Tibial nerve (tissue), 4 donors: ENCODE measurements at places on chromosomes 6 and 20. TPM values are rescaled to one million over a fixed set of nuclear protein-coding genes. Genes with fewer than 3 reads are reported as not detected.
A peak's percentile ranks its signal among the peaks of the same experiment; 100 is the strongest.

- H3K27me3 ChIP-seq, result no peaks in the 10 kb centered on the region
- H3K27ac ChIP-seq, result no peak overlapping the region
- H3K4me3 ChIP-seq, result no peak overlapping the region
- peaks cover 8% of the 10 kb centered on the region for H3K36me3 ChIP-seq
- no peak for DNase-seq
- H3K4me1 ChIP-seq, result no peaks in the 10 kb centered on the region
Measured at GRCh38 chr6:142400495-142400894, 98.7 kb downstream of the ADGRG6 start.

GRCh38 chr20:42046371-42047085 is 428.4 kb upstream of the CHD6 start:
- no peak overlapping the region for H3K4me3 ChIP-seq
- DNase-seq, result no peak
- H3K27me3 ChIP-seq, result no peaks in the 10 kb centered on the region
- no peaks in the 10 kb centered on the region for H3K4me1 ChIP-seq
- H3K36me3 ChIP-seq, result no peaks in the 10 kb centered on the region
- no peak overlapping the region for H3K27ac ChIP-seq

- H3K4me3 ChIP-seq, result no peak overlapping the region
- H3K36me3 ChIP-seq, result no peaks in the 10 kb centered on the region
- H3K4me1 ChIP-seq, result peaks cover 11% of the 10 kb centered on the region
- H3K27me3 ChIP-seq, result no peaks in the 10 kb centered on the region
- H3K27ac ChIP-seq, result no peak overlapping the region
- no peak for DNase-seq
Measured at GRCh38 chr6:112800439-112800838, 453.3 kb downstream of the RFPL4B start.

GRCh38 chr6:84836366-84836765 is 72.0 kb upstream of the TBX18 start:
- no peak for DNase-seq
- no peaks in the 10 kb centered on the region for H3K4me1 ChIP-seq
- H3K36me3 ChIP-seq, result no peaks in the 10 kb centered on the region

DNA sequence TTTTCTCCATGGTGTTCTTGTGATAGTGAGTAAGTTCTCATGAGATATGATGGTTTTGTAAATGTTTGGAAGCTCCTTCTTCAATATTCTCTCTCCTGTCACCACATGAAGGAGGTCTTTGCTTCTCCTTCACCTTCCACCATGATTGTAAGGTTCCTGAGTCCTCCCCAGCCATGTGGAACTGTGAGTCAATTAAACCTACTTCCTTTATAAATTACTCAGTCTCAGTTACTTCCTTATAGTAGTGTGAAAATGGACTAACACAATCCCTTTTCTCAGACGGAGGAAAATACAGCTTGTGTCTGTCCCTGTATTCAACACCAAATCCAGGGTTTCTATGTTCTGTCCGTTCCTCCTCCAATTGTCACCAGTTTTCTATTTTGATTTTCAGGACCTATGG is 181.0 kb downstream of the ALDH8A1 start:
- no peaks in the 10 kb centered on the region for H3K4me1 ChIP-seq
- no peaks in the 10 kb centered on the region for H3K27me3 ChIP-seq
- H3K4me3 ChIP-seq, result no peak overlapping the region
- DNase-seq, result no peak
- H3K36me3 ChIP-seq, result no peaks in the 10 kb centered on the region
- no peak overlapping the region for H3K27ac ChIP-seq

DNA sequence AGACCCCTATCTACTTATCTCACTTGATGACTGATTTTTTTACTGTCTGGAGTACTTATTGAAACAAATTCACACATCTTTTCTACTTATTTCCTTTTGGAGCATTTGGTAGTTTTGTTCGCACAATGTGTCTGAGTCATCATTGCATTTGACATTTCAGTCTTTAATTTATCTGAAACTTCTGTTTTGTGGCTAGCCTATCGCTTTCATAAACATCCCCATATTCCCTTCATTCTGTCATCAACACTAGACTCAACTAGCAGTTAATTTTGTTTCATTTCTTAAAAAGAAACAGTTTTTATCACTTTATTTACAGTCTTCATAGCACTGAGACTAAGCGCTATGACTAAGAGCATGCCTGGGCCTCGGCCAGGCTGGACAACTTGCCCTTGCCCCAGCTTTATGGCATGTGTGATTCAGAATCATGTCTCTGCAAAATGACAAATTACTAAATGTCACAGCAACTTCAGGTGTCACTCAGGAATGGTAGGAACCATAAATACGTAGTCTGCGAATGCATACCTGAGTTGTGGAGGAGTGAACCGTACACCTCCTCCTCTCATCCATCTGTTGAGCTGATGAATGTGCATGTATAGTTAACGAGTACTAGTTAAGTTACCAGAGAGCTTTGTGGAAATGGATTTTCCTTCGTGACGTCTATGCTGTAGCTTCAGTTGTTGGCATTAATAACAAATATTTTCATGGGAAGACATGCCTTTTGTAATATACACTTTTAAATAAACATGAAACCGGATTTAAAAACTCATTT is 16.2 kb downstream of the L3MBTL3 start:
- H3K27me3 ChIP-seq, result no peaks in the 10 kb centered on the region
- H3K4me1 ChIP-seq, result no peaks in the 10 kb centered on the region
- H3K27ac ChIP-seq, result no peak overlapping the region

DNA sequence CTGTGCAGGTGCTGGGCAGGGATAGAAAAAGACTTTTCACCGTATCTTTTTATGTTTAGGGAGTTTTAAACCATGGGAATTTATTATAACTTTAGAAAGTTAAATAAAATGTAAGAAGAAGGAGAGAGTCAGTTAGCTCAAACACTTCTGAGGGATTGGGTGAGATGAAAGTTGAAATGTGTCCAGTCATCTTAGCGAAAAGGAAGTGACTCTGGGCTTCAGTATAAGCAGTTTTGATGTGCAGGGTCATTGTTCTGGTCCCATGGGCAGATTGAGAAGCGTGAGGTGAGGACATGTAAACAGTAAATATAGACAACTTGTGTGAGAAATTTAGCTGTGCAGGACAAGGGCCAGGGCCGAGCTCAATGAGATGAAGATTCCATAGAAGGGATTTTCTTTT is 66.9 kb downstream of the TOX2 start:
- no peak overlapping the region for H3K27ac ChIP-seq
- no peaks in the 10 kb centered on the region for H3K4me1 ChIP-seq
- no peaks in the 10 kb centered on the region for H3K27me3 ChIP-seq
- H3K4me3 ChIP-seq, result no peak overlapping the region

GRCh38 chr6:140850438-140850837 is 1282.3 kb upstream of the GJE1 start:
- H3K27me3 ChIP-seq, result no peaks in the 10 kb centered on the region
- no peaks in the 10 kb centered on the region for H3K4me1 ChIP-seq
- no peak for DNase-seq
- no peak overlapping the region for H3K27ac ChIP-seq
- H3K4me3 ChIP-seq, result no peak overlapping the region

DNA sequence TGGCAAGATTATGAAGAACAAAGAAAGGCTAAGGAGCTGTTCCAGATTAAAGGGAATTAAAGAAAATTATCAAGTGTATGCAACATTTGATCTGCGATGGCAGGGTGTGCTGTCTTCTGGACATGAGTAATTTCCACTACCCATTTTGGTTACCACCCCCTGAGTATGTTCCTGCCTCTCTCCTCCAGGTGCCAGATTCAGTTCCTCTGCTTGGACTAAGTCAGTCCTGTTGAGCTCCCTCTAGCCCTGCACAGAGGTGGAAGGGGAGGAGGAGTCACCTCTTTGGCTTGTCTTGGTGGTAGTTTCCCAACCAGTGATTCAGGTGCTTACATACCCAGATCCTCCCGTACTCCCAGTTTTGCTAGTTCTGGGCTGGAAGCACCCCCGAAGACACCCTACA is 22.2 kb upstream of the SNRPB2 start:
- no peak for DNase-seq
- H3K27me3 ChIP-seq, result no peaks in the 10 kb centered on the region
- no peak overlapping the region for H3K4me3 ChIP-seq
- no peaks in the 10 kb centered on the region for H3K4me1 ChIP-seq
- no peaks in the 10 kb centered on the region for H3K36me3 ChIP-seq
- H3K27ac ChIP-seq, result no peak overlapping the region

DNA sequence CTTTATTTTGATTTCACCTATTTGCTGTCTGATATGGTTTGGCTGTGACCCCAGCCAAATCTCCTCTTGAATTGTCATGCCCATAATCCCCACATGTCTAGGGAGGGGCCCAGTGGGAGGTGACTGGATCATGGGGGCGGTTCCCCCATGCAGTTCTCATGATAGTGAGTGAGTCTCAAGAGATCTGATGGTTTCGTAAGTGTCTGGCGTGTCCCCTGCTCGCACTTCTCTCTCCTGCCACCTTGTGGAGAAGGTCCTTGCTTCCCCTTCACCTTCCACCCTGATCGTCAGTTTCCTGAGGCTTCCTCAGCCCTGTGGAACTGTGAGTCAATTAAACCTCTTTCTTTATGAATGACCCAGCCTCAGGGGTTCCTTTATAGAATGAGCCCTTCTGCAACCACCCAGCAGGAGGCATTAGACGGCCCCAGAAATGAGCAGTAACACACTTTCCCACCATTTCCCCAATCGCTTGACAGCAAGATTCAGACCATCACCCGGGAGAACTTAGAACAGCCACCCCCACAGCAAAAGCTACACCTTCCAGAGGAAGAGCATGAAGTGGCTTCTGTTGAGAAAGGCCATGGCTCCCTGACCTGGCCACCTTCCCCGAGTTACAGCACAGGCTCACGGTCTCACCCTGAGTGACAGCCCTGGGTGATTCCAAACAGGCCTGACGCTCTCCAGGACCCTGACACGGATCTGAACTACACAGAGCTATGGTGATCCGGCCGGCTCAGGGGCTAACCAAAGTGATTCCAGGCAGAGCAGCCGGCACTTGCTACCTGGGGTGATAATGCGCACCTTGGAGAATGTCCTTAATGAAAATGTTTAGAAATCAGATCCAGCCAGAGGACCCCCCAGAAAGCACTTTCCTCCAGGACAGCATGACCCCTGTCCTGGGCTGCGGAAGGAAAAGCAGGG is 131.2 kb upstream of the CDH4 start:
- H3K4me3 ChIP-seq, result no peak overlapping the region
- no peaks in the 10 kb centered on the region for H3K4me1 ChIP-seq
- peak; percentile 71 for DNase-seq
- no peaks in the 10 kb centered on the region for H3K27me3 ChIP-seq
- no peak overlapping the region for H3K27ac ChIP-seq

- no peaks in the 10 kb centered on the region for H3K4me1 ChIP-seq
- DNase-seq, result no peak
- H3K27ac ChIP-seq, result no peak overlapping the region
- H3K27me3 ChIP-seq, result no peaks in the 10 kb centered on the region
Measured at GRCh38 chr6:23350752-23351453, 775.1 kb upstream of the NRSN1 start.

- no peaks in the 10 kb centered on the region for H3K4me1 ChIP-seq
- no peaks in the 10 kb centered on the region for H3K27me3 ChIP-seq
- no peak overlapping the region for H3K4me3 ChIP-seq
- no peak for DNase-seq
Measured at GRCh38 chr6:135861189-135861588, 9.7 kb downstream of the PDE7B start.

DNA sequence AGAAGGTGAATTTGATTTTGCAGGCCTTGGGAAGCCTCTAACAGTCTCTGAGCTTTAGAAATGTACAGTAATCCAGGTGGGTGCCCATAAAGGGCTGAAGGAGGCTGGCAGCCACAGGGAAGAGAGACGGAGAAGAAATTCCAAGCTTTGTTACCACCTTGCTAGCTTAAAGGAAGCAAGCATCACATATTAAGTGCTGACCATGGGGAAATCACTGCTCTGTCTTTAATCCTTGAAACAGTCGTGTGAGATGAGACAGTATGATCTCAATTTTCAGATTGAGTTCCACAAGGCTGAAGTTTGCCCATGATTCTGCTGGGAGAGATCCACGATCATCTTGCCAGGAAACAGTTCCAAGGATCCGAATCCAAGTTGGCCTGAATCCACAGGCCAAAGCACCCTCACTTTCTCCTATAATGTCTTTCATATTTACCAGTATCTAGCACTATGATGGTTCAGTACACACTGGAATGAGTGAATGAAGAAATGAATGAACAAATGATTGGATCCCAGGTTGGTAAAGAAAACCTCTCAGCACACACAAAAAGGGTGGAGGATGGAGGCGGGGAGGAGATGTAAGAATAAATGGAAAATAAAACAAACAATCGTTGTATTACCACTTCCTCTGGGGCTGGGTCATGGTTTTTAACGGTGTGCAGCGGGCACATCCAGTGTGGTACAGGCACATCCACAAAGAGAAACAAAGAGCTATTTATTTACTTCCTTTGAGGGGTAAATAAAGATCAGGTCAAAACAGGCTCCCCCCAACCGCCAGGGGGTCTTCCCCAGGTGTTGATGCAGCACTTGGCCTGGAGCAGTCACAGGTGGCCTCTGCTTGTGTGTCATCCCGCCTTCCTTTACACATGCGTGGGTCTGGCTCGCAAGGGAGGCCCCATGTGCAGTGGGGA is 28.2 kb upstream of the TAF8 start:
- no peaks in the 10 kb centered on the region for H3K27me3 ChIP-seq
- peaks cover 8% of the 10 kb centered on the region for H3K36me3 ChIP-seq
- H3K27ac ChIP-seq, result no peak overlapping the region
- H3K4me1 ChIP-seq, result no peaks in the 10 kb centered on the region
- no peak overlapping the region for H3K4me3 ChIP-seq

DNA sequence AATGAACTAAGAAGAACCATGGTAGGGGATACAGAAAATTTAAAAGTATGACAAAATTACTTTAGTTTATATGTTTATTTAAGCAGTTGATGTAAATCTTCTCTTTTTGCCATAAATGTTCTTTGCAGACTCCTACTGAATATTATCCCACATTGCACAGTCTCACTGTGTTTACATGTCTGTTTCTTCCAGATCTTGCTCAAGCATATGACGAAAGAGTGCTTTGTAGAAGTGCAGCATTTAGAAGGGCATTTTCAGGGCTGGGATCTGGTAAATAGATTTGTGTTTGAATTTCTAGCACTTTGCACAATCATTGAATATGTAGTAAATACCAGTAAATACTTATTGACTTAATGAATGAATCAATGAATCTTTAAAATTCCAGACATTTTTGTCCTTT is 152.0 kb upstream of the EPHA7 start:
- H3K27me3 ChIP-seq, result no peaks in the 10 kb centered on the region
- H3K36me3 ChIP-seq, result no peaks in the 10 kb centered on the region
- no peaks in the 10 kb centered on the region for H3K4me1 ChIP-seq
- no peak overlapping the region for H3K4me3 ChIP-seq
- DNase-seq, result no peak
- no peak overlapping the region for H3K27ac ChIP-seq

Gene ETV7
- 4.8 TPM for total RNA-seq

Gene FRK
- 0.78 TPM for total RNA-seq

Gene OVOL2
- total RNA-seq, result not detected

Gene DLL1
- total RNA-seq, result 6.6 TPM

Gene GPANK1
- total RNA-seq, result 29.9 TPM

Gene OR12D3
- total RNA-seq, result not detected

Gene CFB
- 33.4 TPM for total RNA-seq

Gene AVP
- not detected for total RNA-seq

Gene FAM217B
- 10.6 TPM for total RNA-seq
